ENCODE measurements at places on chromosomes 6 and 20.

DNA sequence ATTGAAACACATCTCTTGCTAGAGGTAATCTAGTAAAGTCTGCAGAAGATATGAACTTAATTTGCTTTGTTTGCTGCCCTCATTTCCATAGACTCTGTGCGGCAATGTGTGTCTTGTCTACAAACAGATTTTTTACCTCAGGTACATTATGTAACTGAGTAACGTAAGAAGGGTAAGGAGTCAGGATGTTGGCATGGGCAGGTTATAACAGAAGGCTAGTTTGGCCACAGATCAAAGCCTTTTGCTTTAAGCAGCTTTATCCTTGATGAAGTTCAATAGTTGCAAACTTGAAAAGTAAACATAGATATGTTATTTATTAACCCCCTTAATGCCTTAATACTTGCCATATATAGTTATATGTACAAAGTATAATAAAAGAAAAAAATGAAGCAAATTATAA is 391.6 kb upstream of the FKBP1C start:
- no peak for DNase-seq

- DNase-seq = no peak
These were observed 735.8 kb upstream of the NRSN1 start for GRCh38 chr6:23390221-23390620.

DNA sequence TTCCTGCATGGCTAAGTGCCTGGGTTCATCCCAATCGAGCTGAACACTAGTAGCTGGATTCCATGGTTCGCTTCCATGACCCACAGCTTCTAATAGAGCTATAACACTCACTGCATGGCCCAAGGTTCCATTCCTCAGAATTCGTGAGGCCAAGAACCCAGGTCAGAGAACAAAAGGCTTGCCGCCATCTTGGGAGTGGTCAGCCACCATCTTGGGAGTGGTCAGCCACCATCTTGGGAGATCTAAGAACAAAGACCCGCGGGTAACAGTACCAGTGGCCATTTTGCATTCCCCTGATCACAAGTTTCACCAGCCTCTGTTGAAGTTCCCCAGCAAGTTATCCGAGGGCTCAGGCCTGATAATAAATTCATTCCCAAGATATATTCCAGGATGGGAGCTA is 179.6 kb downstream of the LMBRD1 start:
- DNase-seq = no peak

- no peak for DNase-seq
These were observed 191.4 kb upstream of the ZFP64 start for GRCh38 chr20:52382933-52383332.

GRCh38 chr6:9009931-9010330 is 574.6 kb upstream of the SLC35B3 start:
- DNase-seq = no peak

DNA sequence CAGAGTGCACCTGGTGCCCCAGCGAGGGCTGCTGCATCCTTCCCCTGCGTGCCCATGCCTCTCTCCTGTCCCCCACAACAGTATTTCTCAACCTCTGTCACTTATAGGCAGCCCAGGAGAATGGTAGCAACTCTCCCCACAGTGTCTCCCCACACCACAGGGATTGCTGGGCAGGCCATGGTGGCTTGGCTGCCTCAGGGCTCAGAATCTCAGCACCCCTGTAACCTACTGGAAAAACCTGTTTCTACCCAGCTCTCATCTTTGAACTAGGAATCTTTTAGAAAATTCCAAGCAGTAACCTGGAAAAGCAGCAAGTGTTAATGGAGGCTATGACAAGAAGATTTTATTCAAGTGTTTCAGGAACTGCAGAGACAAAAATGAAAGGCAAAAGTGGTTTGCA is 38.0 kb downstream of the CD164 start:
- DNase-seq = peak; percentile 62

GRCh38 chr20:50587291-50587961 is 77.2 kb downstream of the PTPN1 start:
- no peak for DNase-seq

DNA sequence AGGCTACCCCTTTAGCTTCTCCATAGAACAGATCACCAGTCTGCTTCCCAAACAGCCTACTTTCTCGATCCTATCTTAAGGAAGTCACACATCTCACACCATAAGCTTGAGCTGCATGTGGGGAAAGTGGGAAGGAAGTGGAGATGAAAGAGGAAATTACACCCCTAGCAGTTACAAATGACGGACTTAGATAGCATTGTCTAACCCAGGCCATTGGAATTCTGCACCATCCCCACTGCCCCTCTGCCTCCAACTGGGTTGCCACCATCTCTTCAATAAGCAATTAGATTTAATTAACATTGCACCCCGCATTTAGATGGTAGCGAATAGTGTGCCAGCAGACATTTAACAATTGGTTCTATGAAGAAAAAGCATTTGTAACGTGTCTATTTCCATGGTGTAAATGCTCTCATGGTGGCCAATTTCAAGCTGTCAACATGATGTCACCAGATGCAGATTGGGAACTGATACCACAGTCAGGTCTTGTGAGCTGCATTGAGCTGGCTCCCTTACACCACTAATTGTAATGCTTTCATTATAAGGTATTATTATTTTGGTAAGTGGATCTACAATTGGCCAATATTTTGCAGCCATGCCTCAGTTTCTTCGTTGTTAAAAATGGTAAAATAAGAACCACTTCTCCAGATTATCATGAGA is 124.7 kb downstream of the CD24 start:
- DNase-seq = no peak

- no peak for DNase-seq
These were observed 12.4 kb downstream of the SLC22A23 start for GRCh38 chr6:3444276-3445088.

DNA sequence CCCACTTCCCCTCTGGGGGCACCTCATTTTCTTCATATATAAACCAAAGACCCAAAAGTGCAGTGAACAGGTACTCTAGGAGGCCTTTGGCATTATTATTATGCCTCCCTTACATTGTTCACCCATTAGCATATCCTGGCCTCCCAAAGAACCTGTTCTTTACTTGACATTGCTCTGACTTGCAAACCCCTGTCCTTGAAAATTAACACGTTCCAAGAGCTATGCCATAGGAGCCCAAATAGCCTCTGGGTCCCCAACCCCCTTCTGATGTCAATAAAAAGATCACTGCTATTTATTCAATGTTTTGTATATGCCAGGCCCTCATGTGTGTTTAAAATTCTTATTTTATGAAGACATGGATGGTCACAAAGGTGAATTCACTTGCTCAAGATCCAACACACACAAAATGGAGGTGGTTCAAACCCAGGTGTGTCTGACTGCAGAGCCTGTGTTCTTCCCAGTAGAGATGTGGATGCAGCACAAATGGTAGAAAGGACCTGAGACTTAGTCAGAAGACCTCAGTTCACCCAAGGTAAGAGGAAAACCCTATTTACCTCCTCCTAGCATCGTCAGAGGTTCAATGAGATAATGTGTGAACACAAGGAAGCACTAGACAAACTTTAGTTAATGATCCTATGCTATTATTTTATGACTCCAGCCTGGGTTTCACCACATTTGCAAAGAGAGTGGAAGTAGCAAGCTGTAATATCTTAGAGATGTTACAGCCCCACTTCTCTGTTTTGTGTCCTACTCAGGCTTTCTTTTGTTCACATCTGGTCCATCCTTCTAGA is 36.6 kb downstream of the BCL2L1 start:
- DNase-seq = no peak

- DNase-seq = no peak
These were observed 139.9 kb upstream of the PRND start for GRCh38 chr20:4581838-4582237.

DNA sequence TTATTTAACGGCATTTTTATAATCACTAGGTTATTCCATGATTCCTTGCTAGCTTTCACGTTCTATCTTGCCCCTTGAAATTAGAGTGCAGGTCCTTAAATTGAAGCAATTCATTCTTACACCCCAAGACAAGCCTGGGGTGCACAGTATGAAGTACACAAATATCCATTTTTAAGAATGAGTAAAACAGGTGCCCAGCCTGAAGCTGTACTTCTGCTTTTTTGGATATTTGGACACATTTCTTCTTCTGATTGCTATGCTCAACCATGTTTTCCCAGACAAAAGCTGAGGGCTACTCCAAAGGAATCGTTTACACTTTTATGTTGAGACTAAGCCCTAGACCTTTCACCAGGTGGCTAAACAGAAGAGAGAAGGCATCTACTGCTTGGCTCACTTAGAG is 7.9 kb upstream of the TAGAP start:
- no peak for DNase-seq

DNA sequence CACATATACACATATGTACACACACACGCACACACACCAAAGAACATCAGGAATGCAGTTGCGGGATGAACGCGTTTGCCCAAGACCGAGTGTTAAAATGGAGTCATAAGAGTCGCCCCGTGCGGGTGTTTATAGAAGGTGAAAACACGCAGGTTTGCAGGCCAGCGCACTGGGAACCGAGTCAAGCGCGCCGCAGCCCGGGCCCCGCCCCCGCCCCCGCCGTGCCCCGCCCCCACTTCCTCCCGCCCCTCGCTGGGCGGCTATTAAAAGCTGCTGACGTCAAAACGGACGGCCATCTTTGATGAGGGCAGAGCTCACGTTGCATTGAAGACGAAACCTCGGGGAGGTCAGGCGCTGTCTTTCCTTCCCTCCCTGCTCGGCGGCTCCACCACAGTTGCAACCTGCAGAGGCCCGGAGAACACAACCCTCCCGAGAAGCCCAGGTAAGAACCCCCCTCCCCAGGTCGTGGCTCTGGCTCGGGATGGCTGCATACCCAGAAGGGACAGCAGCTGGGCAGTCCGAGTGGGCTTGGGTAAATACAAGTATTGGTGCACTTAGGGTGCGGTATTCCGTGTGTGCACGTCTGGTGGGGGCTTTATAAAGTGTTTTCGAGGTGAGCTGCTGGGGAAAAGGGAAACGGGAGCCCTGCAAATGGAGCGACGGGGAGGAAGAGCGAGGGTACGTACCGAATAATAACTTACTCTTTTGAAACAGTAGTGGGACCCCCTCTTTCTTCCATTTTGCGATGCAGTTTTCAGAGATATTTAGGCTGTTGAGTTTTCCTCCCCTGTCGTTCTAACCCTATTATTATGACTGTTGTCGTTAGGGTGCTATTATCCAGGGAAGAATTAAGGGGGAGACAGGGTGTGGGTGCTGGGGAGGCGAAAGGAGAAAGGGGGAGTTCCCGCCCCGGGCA is at the start of gene SNAP25:
TSS of gene SNAP25 (plus strand) at position 295 of the 916 bp plus-strand sequence. CDS start 56,662 bp downstream, outside the sequence.
- DNase-seq = peak; percentile 82

DNA sequence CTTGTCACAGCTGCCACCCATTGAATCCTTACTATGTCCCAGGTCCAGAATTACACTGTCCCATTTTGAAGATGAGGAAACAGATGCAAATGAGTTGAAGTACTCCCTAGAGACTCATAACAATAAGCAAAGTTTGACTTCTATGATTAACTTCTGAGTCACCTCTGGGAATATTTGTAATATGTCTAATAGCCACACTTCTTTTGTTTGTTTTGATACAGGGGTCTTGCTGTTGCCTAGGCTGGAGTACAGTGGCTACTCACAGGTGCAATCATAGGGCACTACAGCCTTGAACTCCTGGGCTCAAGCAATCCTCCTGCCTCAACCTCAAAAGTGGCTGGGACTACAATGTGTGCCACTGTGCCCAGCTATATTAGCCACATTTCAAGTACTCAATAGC is 11.4 kb upstream of the SOX12 start:
- no peak for DNase-seq

DNA sequence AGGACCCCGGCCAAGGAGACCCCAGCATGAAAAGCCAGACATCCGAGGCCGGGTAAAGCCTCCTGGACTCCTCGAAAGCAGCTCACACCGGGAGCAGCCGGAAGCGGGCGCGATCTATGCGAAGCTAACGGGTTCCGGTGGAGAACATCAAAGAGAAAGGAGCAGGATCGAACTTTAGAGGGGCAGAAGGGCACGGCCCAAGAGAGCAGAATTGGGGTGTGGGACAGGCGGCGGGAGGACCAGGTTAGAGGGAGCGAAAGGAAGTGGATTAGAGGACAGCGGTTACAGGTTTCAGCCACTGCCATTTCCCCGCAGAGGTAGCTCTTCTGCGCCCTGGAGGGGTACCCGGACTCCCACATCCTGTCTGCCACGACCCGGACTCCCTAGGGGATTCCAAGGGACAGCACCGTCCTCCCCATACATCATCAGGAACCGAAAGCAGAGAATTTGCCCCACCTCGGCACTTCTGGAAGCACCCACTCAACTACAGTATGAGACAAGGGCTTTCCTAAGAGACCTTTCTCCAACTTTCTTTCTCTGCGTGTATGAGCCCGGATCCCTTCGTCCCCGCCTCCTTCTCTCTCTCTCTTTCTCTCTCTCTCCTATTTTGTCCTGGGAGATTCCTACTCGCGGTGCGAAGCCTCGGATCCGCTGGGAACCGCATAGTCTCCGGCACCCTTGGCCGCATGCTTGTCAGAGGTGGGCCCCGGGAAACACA is 507 bp upstream of the VGLL2 start:
- no peak for DNase-seq

Data from small intestine (tissue), 16 donors.